ENCODE measurements at places on chromosomes 4 and X.

GRCh38 chrX:24153796-24154189 lies 4.3 kb downstream of the ZFX start:
- DNase-seq: no peak

GRCh38 chrX:45850197-45850774 lies 649.6 kb upstream of the DIPK2B start:
- no peak for DNase-seq

GRCh38 chr4:102625232-102625930 lies 124.2 kb downstream of the NFKB1 start:
- DNase-seq: no peak

- no peak for DNase-seq
These were observed 370.7 kb downstream of the GRIA2 start for GRCh38 chr4:157591245-157591644.

DNA sequence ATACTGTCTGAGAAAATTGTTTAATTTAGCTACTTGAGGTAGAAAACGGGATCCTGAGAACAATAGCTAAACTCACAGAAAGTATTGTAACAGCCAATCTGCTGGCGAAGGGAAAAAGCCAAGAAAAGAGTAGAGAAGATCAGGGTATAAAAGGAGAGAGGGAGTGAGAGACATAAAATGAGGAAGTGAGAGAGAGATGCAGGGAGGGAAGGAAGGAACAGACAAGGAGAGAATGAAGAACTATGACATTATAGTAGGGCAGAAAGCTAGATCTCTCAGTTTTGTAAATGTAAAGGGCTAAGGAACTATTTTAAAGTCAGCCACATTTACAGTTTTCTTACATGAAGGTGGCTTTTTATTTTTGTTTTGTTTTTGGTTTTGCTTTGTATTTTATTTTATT lies 1.6 kb upstream of the GIMD1 start:
- DNase-seq: no peak
